T-helper 9 cell (primary cell): ENCODE measurements at places on chromosomes 5 and 9.

GRCh38 chr5:181204113-181204825 lies 727 bp downstream of the TRIM7 start:
- no peak for DNase-seq

- no peak for DNase-seq
These were observed 51.1 kb downstream of the PDE6A start for GRCh38 chr5:149893403-149893931.

- DNase-seq = no peak
These were observed 228.3 kb downstream of the IRX2 start for GRCh38 chr5:2523180-2523579.

GRCh38 chr9:94981723-94982090 lies 255.2 kb downstream of the AOPEP start:
- DNase-seq = no peak

GRCh38 chr5:134708301-134708700 lies 30.0 kb upstream of the CAMLG start:
- DNase-seq = no peak

- DNase-seq = no peak
These were observed 68.6 kb downstream of the VCAN start for GRCh38 chr5:83540105-83540504.

GRCh38 chr9:16974436-16974835 lies 104.0 kb upstream of the BNC2 start:
- no peak for DNase-seq

GRCh38 chr5:143887903-143888665 lies 76.1 kb downstream of the HMHB1 start:
- no peak for DNase-seq
